Prostate gland (tissue), 2 donors: ENCODE measurements at places on chromosomes 5 and 9.
A peak's percentile ranks its signal among the peaks of the same experiment; 100 is the strongest.

DNA sequence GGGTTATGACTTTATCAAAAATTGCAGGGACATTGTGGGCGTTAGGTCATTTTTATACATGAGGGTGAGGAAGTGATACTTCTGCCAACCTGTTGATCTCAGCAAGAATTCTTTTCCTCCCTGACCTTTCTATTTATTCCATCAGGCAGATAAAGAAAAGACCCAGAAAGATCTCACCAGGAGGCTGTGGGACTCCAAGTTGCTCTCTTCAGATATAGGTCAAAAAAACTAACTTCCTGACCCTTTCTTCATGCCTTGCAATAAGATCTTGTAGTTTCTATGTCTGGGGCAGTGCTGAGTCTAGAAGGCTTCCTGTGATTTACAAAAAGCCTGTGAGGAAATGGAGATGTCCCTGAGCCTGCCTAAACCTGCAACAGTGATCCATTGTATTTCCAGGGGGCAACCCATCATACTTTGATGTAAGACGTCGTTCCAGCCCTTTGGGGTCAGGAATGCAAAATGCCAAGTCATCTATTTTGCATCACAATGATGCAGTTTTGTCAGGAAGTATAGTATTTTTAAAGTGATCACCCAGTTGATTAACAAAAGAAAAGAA is 22.0 kb upstream of the PIK3R1 start:
- no peak for DNase-seq

GRCh38 chr5:531749-532315 is 7.6 kb upstream of the SLC9A3 start:
- no peak for DNase-seq

- DNase-seq: peak; percentile 20
Observed at GRCh38 chr5:59587489-59588337, 305.8 kb downstream of the PDE4D start.

GRCh38 chr5:82863266-82863665 is 213.9 kb downstream of the TMEM167A start:
- no peak for DNase-seq

- DNase-seq: no peak
Observed at GRCh38 chr5:75320371-75320770, 16.6 kb upstream of the HMGCR start.

DNA sequence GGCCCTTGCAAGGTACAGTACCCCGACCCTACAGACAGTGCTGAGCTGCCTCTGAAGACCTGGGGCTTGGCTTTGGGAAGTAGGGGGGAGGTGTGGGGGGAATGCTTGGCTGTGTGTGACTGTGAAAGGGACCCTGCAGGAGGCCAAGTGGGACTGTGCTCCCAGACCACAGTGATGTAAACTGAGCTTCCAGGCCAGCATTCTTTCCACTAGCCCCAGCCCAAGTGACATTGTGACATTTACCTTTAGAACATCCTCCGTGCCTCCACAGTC is 31.2 kb downstream of the HMCN2 start:
- DNase-seq: no peak

DNA sequence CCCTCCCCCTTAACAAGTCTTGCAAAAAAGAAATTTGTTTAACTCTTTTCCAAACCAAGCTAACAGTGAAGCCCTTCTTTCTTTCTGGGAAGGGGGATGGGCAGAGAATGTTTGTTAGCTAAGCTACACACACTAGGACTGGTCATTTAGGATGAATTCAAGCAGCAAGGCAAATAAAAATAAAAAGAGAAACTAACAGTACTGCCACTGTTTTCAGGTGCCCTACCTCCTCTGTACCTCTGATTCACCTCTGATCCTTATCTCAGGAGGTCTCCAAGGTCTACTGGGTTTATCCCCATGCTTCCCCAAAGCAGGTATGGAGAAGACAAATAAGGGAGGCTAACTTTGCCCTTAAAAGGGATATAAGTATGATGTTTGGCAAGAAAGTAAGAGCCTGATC is 52.9 kb downstream of the ELL2 start:
- DNase-seq: no peak

- no peak for DNase-seq
Observed at GRCh38 chr5:166493612-166494011, 1797.8 kb upstream of the WWC1 start.

DNA sequence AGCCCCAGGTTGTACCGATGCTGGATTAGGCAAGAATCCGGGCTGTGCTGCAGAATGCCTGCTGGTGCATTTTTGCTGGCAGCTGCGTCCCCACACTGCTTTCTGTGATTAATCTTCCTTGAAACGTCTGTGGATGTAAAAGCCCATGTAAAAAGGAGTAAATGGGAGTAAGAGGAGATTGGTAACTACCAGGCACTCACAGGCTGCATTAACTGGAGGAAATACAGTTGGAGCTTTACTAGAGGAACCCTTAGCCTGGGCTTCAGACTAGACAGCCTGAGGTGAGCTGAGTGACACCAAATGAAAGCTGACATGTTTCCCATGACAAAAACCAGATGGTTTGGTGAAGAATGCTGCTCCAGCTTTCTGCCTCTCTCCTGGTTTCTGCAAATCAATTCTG is 190.4 kb upstream of the GAS1 start:
- DNase-seq: no peak

- DNase-seq: peak; percentile 53
Observed at GRCh38 chr9:92097997-92098482, 17.2 kb downstream of the SPTLC1 start.

GRCh38 chr5:180366326-180366725 is 13.2 kb upstream of the GFPT2 start:
- DNase-seq: no peak

GRCh38 chr5:56350597-56351170 is 117.6 kb upstream of the ANKRD55 start:
- no peak for DNase-seq

DNA sequence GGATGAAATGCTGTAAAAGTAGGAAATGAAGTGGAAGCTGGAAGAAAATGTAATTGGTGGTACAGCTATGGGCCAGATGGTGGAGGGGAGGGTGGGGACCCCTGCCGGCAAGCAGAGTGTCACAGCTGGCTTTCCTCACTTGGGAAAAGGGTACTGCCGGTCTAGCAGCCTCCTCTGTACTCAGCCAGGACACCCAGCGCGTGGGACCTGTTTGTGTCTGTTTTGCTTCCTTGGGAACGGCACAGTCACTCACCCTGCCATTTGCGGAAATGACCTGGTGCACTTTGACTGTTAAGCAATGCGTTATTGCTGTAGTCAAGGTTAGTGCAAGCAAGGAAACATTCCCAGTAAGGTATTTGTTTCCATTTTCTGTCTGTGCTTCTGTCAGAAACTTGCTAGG is 10.1 kb downstream of the TMEM252 start:
- no peak for DNase-seq

- DNase-seq: no peak
Observed at GRCh38 chr5:38739011-38739704, 106.7 kb upstream of the OSMR start.

DNA sequence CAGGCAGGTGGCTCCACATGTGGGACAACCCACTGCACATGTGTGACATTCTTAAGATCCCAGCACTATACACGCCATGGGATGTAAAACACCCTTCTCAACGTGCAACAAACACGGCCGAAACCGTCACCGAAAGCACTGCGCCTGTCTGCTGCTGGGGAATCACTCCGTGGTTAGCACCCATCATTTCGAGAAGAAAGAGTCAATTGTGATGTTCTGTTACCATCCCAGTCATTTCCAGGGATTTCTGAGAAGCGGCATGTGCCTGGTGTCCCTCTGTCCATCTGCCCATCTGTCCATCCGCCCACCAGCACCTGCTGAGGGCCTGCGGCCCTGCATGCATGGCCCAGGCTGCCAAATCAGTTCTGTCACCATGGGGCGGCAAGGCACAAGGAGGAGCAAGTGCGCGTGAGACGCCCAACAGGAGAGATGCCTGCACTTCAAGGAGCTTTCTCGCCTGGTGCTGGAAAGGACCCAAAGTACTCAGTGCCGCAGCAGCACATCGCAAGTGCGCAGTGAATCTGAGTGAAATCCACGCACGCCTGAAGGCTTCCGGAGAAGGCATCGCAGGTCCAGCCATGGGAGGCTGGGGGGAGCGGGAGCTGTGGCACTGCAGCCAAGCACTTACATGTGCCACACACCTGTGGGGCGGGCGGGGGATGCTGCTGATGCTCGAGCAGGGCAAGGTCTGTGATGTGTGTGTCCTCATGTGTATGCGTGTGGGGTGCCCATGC is 38.0 kb downstream of the VAV2 start:
- no peak for DNase-seq

GRCh38 chr5:16841416-16841815 is 94.7 kb downstream of the MYO10 start:
- no peak for DNase-seq

GRCh38 chr9:128805661-128806060 is 12.6 kb upstream of the ENDOG start:
- no peak for DNase-seq

GRCh38 chr5:173123416-173123815 is 20.9 kb upstream of the BNIP1 start:
- no peak for DNase-seq

DNA sequence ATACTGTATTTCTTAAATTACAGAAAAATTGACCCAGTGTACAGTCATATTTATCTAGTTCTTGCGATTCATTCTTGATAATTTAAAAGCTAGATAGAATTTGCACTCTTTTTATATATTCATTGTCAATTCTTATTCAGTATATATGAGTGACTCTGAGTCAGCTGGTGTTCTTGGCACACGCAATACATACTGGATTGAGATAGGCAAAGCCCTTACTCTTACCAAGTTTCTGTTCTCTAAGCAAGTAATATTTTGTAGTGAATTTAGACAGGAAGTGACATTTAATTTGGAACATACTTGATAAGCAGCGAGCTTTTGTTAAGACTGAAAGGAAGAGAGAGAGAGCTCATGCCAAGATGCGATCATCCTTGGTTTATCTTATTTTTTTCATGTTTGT is 57.7 kb downstream of the GPBP1 start:
- DNase-seq: no peak

DNA sequence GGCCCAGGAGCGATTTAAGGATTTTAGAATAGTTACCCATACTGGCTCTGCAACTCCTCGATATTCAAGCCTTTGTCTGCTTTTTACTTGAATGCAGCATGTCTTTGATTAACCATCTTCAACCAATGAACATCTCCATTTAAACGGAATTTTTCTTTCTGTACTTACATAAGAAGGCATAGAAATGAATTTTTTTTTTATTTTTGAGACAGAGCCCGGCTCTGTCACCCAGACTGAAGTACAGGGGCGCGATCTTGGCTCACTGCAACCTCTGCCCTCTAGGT is 825 bp upstream of the RIOK2 start:
- DNase-seq: no peak

DNA sequence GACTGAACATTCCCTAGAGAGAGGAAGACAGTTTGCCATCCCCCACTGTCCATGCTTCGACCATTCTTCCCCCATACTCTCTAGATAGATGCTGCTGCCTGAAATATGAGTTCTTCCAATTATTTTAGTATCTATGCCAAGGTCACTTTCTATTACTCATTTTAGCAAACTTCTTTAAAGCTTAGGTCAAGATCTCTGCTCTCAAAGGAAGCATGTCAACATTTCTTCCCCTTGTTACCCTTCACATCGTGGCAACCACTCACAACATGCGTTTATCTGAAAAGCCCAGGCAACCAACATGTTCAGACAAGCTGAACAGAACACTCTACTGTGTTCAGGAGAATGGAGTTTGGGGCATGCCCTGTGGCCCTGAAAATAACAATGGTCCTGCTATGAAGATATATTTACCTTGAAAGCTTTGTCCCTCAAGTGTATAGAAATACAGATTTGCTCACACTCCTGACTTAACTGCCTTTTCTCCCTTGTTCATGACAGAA is 138.4 kb upstream of the KIF2A start:
- DNase-seq: no peak
